IMR-90 (cell line): ENCODE measurements at places on chromosomes 5 and 9. TPM values are rescaled to one million over a fixed set of nuclear protein-coding genes. Genes with fewer than 3 reads are reported as not detected.
A peak's percentile ranks its signal among the peaks of the same experiment; 100 is the strongest.

Gene CCL27
- total RNA-seq: 0.18 TPM in 1 of 2 replicates, not detected in the other

DNA sequence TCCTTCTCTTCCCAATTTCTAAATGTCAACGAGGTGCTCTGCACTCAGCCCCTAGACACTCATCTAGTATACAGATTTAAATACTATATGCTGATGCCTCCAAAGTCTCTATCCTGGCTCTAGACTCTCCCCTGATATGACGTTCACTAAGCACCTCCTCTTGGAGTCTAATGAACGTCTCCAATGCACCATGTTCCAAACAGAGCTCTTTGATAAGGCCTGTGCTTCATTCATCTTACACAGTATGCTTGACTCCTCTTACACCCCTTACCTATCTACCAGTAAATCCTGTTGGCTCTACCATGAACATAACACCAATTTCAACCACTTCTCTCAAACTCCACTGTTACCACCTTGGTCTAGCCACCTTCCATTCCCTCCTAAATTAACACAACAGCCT, 25.7 kb downstream of the OXCT1 start:
- H3K27me3 ChIP-seq: no peaks in the 10 kb centered on the region
- no peaks in the 10 kb centered on the region for H3K4me1 ChIP-seq
- no peak overlapping the region for H3K4me3 ChIP-seq
- H3K36me3 ChIP-seq: peaks cover 3% of the 10 kb centered on the region
- H3K27ac ChIP-seq: no peak overlapping the region

DNA sequence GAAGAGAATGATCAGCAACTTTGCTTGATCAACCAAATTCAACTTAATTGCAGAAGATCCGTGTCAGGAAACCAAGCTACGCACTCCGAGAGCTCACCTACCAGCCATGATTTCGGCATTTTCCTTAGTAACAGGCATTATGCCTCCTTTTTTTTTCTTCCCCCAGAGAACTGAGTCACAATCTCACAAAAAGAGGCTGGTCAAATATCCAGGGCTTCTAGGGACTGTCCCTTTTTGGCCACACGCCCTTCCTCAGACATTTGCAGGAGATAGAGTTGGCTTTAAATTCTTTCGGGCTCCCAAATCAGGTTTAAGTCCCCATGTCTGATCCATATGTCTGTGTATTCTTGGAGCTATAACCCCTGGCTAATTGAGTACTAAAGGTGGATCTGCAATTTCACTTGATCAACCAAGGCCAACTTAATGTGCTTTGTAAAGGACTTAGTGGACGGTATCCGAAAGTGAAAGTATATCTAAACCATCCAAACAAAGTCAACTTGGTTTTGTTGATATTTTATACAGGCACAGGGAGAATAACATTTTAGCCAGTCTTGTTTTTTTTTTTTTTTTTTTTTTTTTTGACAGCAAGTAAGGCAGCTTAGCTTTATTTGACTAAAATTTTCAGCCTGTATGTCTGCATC, 100.8 kb upstream of the TBCA start:
- H3K27me3 ChIP-seq: no peaks in the 10 kb centered on the region
- no peak overlapping the region for H3K27ac ChIP-seq
- no peaks in the 10 kb centered on the region for H3K36me3 ChIP-seq
- DNase-seq: peak; percentile 18

Gene ARSI
- total RNA-seq: 15.0 and 15.2 TPM in 2 replicates

Gene PLAA
- 24.4 and 37.8 TPM in 2 replicates for total RNA-seq

DNA sequence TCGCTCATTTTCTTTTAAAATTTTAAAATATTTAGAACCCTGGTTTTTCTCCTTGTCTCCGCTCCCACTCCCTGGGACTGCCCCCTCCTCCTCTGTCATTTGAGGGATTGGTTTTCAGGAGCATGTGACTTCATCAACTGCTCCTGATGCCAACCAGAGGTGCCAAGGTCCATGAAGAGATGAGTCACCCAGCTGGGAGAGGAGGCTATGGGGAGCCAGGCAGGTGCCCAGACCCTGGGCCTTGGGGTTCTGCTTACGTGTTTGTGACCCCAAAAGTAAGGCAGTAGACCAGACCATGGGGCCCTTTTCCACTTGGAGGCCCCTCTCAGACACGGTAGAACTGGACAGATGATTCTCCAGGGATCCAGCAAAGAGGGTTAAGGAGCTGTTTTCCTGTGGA, 167.0 kb downstream of the FGF18 start:
- H3K27me3 ChIP-seq: peaks cover 28% of the 10 kb centered on the region
- no peaks in the 10 kb centered on the region for H3K4me1 ChIP-seq
- no peak for DNase-seq
- H3K4me3 ChIP-seq: no peak overlapping the region
